ENCODE measurements at places on chromosomes 12 and 14. TPM values are rescaled to one million over a fixed set of nuclear protein-coding genes. Genes with fewer than 3 reads are reported as not detected.

The PRIM1 gene
- 16.1 TPM for polyA plus RNA-seq

The NAV3 gene
- polyA plus RNA-seq = 9.4 TPM

The KRT8 gene
- polyA plus RNA-seq = 269 TPM

The GRIN2B gene
- polyA plus RNA-seq = 1.3 TPM

The FITM1 gene
- polyA plus RNA-seq = 1.1 TPM

The FAM186B gene
- polyA plus RNA-seq = 3.9 TPM

The LRRIQ1 gene
- polyA plus RNA-seq = 31.7 TPM

The PRB2 gene
- 0.64 TPM for polyA plus RNA-seq

The CLEC14A gene
- polyA plus RNA-seq = 17.3 TPM

The LRRC10 gene
- not detected for polyA plus RNA-seq

The APOF gene
- 0.10 TPM for polyA plus RNA-seq

The SLCO1B3 gene
- polyA plus RNA-seq = not detected

The FAM161B gene
- polyA plus RNA-seq = 11.8 TPM

The RALGAPA1 gene
- polyA plus RNA-seq = 43.3 TPM

The OS9 gene
- polyA plus RNA-seq = 220 TPM

The FOXA1 gene
- polyA plus RNA-seq = 5.1 TPM

The RND1 gene
- polyA plus RNA-seq = 3.0 TPM

The CCDC196 gene
- polyA plus RNA-seq = 0.30 TPM

The NINJ2 gene
- polyA plus RNA-seq = 0.88 TPM

All from renal pelvis (tissue), 12 donors.